ENCODE measurements at places on chromosomes 4 and X.
A peak's percentile ranks its signal among the peaks of the same experiment; 100 is the strongest.

- no peak for DNase-seq
These were observed 15.1 kb downstream of the TAF9B start for GRCh38 chrX:78124307-78124706.

GRCh38 chrX:119692191-119693039 lies 553 bp downstream of the SEPTIN6 start:
- DNase-seq, result peak; percentile 17

GRCh38 chrX:154381271-154381670 lies 2.2 kb downstream of the EMD start:
- DNase-seq, result no peak

- DNase-seq, result no peak
These were observed 405.4 kb upstream of the CPEB2 start for GRCh38 chr4:14596904-14597303.

GRCh38 chr4:76963131-76963750 lies 13.7 kb downstream of the SEPTIN11 start:
- DNase-seq, result no peak

DNA sequence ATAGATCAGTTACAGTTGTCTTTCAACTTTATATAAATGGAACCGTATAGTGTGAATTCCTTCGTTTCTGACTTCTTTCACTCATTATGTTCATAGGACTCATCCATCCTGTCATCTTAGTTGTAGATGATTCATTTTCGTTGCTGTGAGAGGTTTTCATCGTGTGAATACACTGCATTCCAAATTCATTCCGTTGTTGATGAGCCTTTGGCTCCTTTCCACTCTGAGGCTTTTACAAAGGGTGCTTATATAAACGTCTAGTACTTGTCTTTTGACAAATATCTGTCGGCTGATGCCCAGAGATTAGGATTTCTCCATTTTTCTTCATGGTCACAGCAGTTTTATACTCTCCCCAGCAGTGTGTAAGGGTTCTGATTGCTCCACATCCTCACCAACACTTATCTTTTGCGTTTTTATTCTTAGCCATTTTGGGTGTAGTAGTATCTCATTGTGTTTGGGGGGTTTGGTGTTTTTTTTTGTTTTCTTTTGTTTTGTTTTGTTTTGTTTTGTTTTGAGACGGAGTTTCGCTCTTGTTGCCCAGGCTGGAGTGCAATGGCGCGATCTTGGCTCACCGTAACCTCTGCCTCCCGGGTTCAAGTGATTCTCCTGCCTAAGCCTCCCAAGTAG lies 48.6 kb downstream of the LRP2BP start:
- peak; percentile 80 for DNase-seq

DNA sequence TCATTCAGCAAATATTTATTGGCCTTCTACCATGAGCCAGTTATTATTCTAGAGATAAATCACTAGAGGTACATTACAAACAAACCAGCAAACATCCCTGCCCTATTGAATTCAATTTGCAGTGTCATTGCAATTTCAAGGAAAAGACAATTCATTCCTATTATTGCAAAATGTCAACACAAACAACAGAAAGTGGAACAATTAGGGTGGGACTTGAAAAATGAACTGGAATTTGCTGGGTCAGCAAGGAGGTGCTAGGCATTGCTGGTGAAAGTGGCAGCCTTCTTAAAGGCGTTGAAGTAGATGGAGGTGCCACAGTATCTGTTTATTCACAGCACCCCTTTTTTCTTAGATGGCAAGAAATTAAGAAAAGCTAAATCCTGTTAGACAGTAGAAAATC lies 224.0 kb upstream of the BMP3 start:
- no peak for DNase-seq

- DNase-seq, result no peak
These were observed 2.3 kb downstream of the FBXL5 start for GRCh38 chr4:15652841-15653240.

- DNase-seq, result peak; percentile 51
These were observed 172.2 kb upstream of the CXCL13 start for GRCh38 chr4:77433418-77433733.

DNA sequence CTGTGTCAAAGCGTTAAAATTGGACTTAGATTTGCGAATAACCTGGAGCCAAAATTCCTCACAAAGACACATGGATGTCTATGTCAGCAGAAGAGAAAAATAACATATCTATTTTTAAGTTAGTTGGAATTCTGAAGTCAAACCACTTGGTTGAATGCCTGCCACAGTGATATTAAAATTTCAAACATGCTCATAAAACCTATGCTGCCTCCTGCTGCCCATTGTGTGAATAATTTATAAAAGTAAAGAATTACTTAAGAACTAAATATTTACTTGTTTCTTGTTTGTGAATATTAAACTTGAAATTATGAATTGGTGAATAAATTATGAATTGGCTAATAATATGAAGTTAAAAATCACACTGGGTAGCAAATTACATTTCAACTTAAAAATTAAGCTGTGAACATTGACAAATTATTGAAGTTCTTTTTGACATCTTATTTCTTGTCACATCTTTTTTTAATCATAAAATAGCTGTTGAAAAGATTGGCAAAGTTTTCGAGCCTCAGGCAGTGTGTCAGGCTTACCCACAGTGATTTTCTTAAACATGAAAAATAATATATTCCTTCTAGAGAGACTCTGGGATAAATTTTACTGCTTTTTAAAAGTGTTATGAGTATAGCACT lies 35.4 kb downstream of the FABP2 start:
- DNase-seq, result peak; percentile 50

All from brain microvascular endothelial cell (primary cell).